Neural progenitor cell (in vitro differentiated cells): ENCODE measurements at places on chromosomes 5 and 9. TPM values are rescaled to one million over a fixed set of nuclear protein-coding genes. Genes with fewer than 3 reads are reported as not detected.
A peak's percentile ranks its signal among the peaks of the same experiment; 100 is the strongest.

Gene C9orf57
- total RNA-seq: not detected in 2 replicates

- DNase-seq: peak; percentile 56
These were observed 131.8 kb downstream of the PCSK5 start for GRCh38 chr9:76022317-76022716.

DNA sequence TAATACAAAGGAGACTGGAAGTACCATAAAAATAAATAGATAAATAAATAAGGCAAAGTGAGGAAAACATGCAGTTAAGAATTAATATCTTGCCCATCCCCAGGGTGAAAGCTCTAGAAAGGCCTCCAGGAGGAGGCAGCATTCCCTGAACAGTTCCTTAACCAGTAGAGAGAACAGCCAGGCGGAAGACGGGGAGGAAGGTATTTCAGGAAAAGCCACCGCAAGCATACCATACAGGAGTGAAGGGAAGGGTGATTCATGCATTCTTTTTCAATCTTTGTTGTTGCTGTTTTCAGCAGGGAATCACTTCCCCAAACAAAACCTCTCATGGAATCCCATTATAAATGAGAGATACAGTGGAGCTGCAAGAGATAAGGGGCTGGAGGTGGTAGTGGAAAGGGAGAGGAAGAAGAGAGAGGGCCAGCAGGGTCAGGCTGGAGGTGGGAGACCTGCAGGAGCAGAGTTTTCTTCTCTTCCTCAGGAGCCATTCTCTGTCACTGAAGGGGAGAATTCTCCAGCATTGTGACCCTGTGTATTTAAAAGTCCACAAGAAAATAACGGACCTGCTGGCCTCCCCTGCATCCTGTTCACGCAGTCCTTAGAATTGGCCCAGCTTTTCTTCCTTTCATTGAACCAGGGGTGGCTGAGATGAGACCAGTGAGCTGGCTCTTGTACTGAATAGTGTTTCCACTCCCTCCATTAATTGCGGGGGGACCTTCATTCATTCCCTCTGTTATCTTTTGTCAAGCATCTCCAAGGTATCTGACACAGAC is 255.9 kb downstream of the FAM114A2 start:
- peak; percentile 46 for DNase-seq

DNA sequence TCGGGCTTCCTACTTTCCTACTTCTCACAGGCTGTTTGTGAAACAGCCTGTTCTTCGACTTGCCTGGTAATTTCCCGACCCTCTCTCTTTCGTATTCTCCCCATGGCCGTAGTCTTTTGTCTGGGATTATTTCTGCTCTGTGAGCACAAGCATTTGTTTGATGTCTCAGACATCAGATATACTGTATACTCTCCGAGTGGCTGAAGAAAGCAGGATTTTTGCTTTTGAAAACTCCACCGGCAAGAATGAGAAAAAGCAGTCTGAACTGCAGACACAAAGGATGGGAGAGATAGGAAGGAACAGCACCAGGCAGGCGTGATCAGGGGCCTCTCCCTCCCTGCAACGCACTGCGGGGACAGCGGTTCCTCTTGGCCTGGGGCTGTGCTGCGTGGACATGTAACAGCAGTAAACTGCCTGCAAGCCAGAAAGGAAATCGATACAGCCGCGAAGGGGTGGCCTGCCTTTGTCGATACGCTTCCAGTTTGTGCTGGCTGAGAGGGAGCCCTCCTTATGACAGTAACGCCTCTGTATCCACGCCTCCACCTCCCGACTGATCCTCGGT is 313.9 kb upstream of the TLE4 start:
- DNase-seq: peak; percentile 30

Gene AJM1
- 0.77 TPM in 1 of 2 replicates, not detected in the other for total RNA-seq

GRCh38 chr5:26245321-26245720 is 793.1 kb downstream of the CDH9 start:
- no peak for DNase-seq

- no peak for DNase-seq
These were observed 305.6 kb downstream of the DOCK8 start for GRCh38 chr9:520302-520701.

- DNase-seq: peak; percentile 6
These were observed 305.4 kb downstream of the TLR4 start for GRCh38 chr9:118009614-118010013.

- no peak for DNase-seq
These were observed 175.7 kb downstream of the ARHGEF28 start for GRCh38 chr5:73801686-73802085.

GRCh38 chr5:120794121-120794520 is 330.0 kb downstream of the PRR16 start:
- DNase-seq: no peak

Gene CARTPT
- not detected in 2 replicates for total RNA-seq

DNA sequence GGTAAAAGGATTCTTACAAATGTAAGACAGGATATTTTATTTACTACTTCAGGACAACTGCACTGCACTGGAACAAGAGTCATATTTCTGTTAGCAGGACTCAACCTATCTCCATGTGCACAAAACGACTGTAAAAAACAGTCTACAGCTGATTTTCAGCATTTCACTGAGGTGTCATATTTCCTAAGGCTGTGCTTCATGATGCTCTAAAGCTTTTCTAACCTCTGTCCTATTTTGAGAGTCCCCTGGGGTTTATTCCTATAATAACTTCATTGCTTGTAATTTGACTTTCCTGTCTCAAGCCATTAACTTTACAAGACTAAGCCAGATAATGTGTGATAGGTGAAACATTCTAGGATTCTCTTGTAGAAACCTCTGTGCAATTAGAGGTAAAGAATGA is 472.3 kb downstream of the HINT1 start:
- no peak for DNase-seq

DNA sequence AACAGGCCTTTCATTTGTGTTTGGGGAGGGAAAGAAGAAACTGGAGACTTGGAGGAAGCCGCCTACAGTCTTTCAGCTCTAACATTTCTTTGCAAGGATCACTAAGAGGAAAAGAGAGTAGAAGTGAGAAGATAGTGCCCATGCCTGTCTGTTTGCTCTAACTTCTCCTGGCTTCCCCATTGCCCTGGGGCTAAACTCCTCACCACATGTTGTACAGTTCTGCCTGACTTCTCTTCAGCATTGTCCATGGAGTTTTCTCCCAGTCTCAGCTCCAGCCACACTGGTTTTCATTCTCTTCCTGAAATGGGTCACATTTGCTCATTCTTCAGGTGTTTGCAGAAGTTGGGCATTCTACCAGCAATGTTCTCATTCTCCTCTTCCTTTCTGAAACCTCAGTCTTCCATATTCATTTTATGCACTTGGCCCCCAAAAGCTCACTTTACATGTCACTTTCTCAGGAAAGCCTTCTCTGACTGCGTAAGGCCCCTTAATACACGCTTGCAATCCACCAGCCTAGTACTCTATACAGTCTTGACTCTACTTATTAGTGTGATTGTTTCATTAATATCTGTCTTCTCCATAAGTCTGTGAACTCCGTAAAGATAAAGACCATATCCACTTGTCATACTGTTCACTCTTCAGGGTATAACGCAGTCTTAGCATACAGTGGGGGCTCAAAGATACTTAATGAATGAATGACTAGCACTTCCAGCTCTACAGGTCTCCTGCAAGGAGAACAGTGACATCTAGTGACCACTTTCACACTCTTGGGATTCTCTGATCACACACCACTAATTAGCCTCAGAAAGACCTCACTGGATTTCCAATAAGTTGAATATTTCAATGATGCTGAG is 40.2 kb upstream of the TRIM32 start:
- DNase-seq: peak; percentile 65

- DNase-seq: no peak
These were observed 100.7 kb downstream of the GAS1 start for GRCh38 chr9:86846656-86847055.

DNA sequence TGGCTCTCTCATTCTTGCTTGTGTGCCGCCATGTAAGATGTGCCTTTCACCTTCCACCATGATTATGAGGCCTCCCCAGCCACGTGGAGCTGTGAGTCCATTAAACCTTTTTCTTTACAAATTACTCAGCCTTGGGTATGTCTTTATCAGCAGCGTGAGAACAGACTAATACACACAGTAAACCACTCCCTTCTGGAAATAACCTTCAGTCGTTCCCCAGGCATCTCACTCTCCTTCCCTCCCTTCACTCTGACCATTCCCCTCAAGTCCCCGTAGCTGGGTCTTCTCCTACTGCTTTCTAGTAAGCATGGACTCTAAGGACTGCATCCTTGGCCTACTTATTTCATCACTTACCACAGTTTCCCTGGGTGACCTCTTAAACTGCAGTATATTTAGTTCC is 493.9 kb downstream of the CCDC171 start:
- no peak for DNase-seq

Gene C9orf43
- total RNA-seq: 0.50 and 1.3 TPM in 2 replicates

DNA sequence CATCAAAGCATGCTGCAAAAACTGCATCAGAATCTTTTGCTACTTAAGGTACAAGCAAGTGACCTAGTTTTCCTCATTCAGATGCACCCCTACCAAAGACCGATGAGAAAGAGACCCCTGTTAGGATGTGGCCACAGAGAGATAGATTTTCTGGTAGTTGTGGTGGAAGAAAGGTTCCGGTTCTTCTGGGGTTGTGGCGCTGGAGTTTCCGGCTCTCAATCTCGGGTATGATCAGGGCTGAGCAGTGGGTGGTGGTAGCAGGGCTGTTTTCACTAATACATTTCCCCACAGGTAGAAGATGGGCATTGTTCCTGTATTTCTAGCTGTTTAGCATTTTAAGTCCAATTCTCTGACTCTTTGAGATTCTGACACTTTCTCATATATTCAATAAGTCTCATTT is 58.4 kb downstream of the PCSK1 start:
- DNase-seq: no peak

- no peak for DNase-seq
These were observed 80.2 kb downstream of the PHF2 start for GRCh38 chr9:93656426-93657239.

- DNase-seq: no peak
These were observed 58.0 kb upstream of the PTPN3 start for GRCh38 chr9:109556061-109556460.

Gene DDX46
- total RNA-seq: 54.9 and 79.1 TPM in 2 replicates

DNA sequence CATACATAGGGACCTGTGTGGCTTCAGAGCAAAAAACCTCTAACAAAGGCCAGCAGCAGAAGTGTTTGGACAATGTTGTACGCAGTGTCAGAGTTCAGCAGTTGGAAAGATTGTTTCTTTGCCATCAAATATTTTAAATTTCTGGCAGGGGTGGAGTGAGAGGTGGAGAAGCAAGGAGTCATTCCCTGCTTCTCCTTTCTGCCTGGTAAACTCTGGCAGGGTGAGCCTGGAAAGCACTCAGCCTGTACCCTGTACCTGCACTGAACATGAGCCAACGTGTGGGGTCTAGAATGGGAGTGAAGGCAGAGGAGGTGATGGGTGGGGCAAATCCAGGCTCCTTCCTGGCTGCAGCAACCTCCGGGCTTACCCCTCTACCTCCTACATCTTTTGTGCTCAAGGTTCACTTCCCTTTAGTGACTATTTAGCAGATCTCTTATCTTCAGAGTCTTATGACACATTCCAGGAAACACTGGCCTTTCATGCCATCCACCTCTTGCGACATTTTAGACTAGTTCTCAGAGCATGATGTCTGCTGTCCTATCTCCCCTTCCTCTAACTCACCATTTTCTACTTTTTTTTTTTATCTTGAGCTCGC is 445.0 kb upstream of the PIK3R1 start:
- DNase-seq: no peak

- no peak for DNase-seq
These were observed 103.5 kb downstream of the ANGPTL2 start for GRCh38 chr9:127018935-127019334.

GRCh38 chr9:88984543-88984883 is 6.8 kb upstream of the S1PR3 start:
- no peak for DNase-seq

DNA sequence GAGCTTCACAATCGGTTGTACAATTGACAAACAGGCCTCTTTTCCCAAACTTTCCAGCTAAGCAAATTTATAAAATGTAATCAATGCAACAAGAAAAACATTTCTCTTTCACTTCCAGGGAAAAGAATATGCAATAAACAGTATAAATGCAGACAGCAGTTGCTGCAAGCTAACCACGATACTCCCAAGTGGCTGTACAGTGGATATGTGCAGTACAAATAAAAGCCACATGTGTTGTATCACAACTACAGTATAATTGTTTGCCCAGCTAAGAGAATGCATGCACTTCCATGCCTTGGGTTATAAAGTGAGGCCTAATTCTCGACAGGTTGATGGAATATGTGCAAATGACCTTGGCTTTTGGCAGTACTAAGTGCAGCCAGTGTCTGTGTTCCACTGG is 16.7 kb upstream of the PDCL start:
- DNase-seq: no peak

Gene PRUNE2
- 18.4 and 28.2 TPM in 2 replicates for total RNA-seq
